ENCODE measurements at places on chromosomes 13 and 19. TPM values are rescaled to one million over a fixed set of nuclear protein-coding genes. Genes with fewer than 3 reads are reported as not detected.

DNA sequence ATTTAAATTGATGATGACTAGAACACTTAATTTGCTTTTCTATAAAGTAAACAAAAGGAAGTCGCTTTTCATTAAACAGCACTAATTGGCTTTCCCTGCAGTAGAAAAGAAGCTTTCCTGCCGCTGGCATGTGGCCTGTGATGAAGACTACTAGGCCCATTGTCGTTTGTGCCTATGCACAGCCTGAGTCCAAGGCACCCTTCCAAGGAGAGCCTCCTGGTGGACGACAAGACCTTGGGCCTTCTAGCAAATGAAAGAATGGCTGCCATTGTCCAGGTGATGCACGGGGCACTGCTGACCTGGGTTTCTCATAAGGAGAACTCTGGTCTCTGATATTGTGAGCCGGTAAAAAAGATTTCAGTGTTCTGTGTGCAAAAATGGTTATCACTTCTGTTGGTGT is 233.0 kb downstream of the COL4A1 start:
- no peak for DNase-seq

- no peak for DNase-seq
Observed at GRCh38 chr13:51770160-51770559, 33.8 kb downstream of the DHRS12 start.

GRCh38 chr19:12825254-12826131 is 8.9 kb downstream of the RTBDN start:
- no peak for DNase-seq

- DNase-seq, result no peak
Observed at GRCh38 chr13:111289251-111289650, 31.2 kb upstream of the TEX29 start.

SULT2A1 gene
- not detected for polyA plus RNA-seq

ERFL gene
- polyA plus RNA-seq, result not detected
